ENCODE measurements at places on chromosomes 12 and 14.
A peak's percentile ranks its signal among the peaks of the same experiment; 100 is the strongest.

DNA sequence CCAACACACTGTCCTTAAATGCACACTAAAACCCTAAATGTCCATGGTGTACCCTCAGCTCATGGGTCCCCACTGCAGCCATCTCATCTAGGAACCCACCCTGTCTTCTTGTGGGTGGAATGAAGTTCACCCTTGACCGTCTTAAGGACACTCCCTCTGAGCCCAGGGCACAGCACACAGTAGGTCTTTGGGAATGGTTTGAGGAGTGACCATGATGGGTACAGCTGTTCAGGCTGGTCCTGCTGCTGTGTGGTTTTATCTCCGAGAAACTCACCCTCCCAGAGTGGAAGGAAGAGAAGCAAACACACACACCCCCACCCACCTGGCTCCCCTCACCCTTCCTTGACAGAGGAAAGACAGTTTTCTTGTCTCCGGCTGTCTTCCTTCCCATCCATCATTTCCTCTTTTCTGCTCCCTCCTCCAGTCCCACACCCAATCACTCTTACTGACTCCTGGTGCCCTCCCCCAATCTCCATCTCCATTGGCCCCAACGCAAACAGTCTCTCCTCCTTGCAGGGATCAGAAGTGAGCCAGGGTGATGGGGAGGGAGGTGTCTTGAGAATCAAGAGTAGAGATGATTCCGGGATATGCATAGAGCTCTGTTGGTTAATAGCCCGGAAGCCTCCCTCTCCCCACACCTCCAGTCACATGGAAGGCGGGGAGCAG lies 105.9 kb upstream of the LHX5 start:
- no peak for DNase-seq

DNA sequence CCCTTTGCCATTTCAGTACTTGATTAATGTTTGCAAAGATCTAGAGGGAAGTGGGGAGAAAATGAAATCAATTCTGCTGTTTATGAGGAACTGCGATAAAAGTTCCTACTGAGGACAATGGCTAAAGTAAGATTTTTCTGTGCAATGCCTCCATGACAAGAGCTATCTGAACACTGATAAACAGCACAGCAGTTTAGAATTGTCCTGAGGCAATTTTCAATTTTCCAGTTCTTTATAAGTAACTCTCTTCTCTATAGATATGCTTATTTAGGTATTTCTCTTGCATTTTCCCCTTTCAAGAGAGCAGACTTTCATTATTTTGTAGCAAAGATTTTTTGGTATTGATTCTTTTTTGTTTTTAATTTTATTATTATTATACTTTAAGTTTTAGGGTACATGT lies 34.6 kb upstream of the TMTC2 start:
- DNase-seq: no peak

- no peak for DNase-seq
Observed at GRCh38 chr12:65918021-65918420, 93.7 kb downstream of the HMGA2 start.

GRCh38 chr12:2783936-2784600 lies 10.7 kb upstream of the FKBP4 start:
- peak; percentile 81 for DNase-seq

DNA sequence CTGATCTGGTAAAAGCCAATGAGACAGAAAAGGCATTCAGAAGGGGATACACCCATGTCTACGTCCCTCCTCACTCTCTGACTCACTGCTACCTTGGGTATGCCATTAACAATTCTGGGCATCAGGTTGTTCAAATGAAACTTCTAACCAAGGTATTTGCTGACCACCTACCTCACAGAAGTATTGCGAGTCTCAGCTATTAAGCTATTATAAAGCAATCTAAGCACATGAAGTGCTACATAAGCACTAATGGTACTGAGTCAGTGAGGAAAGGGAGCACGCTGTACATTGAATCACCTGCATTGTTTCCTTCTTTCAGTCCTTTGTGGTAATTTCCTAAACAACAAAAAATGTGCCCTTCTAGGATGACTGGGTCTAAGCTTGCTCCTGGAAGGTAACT lies 62.8 kb upstream of the CCDC91 start:
- no peak for DNase-seq

DNA sequence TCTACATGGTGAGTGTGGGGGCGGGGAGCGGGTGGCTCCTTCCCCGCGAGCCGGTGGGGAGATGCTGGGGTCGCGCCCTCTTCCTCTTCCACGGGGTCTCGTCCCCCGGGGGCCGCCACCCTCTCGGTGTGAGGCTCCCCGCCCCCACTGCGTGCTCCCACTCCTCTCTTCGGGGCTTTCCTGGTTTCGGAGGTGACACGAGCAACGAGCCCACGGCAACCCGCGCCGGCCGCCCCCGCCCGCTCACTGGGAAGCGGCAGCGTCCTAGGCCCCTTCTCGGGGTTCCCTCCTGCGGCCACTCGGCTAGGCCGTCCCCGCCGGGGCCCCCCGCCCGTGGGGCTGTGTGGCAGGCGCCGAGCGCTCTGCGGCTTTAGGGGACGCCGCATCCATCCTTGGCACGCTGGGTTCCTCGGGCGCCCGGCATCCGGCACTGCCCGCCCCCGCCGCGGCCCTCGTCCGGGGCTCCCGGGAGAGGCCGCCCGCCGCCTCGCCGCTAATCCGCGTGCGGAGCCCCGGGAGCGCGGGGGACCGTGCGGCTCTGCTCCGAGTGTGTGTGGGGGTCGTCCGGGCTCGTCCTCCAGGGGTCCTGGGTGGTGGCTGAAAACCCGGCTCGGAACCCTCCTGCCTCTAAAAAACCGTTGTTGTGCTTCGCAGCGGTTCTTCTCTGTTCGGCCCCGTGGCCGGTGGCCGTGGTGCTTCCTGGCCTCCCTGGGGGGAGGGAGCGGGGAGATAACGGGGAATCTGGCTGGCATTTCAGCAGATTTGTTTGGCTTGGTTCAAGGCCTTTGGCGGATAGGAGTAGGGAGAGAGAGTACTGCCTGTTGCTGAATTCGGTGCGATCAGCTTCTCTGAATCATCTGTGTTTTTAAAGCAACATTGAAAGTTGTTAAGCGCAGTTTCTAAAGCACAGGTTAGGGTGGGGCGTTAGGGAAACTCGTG lies 1.0 kb downstream of the PCNX1 start:
- peak; percentile 73 for DNase-seq

DNA sequence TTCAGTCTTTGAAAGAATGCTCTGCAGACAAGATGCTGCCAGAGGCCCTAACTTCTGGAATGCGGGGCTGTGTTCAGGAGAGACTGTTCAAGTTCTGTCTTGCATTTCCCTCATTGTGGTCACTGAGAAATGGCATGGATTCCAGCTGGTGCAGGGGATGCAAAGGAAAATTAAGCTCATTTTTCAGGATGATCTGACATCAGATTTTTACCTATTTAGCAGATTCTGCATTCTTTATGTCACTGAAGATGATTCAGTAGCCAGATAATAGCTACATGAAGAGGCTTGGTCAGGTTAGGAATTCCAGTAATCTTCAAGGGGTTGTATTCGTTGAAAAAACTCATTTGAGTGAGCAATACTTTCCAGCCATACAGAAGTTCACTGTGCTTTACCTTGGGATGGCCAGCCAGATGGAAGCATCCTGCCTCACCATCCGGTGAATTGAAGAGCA lies 16.1 kb upstream of the MFAP5 start:
- DNase-seq: no peak

DNA sequence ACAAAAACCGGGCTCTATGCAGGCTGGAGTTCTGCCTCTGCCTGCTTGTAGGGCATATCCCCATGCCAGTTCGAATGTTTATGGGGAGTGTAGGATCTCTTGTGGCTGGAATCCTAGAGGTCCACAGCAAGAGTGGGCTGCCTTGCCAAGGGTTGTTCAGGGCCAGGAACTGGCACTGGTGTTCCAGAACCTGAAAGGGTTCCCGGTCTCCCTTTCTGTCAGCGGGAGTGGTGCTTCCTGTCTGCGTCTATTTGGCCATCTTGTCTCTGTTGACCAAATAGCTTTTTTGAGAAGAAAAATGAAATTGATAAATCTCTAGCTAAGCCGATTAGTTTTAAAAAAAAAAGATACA lies 17.8 kb downstream of the OLR1 start:
- no peak for DNase-seq

DNA sequence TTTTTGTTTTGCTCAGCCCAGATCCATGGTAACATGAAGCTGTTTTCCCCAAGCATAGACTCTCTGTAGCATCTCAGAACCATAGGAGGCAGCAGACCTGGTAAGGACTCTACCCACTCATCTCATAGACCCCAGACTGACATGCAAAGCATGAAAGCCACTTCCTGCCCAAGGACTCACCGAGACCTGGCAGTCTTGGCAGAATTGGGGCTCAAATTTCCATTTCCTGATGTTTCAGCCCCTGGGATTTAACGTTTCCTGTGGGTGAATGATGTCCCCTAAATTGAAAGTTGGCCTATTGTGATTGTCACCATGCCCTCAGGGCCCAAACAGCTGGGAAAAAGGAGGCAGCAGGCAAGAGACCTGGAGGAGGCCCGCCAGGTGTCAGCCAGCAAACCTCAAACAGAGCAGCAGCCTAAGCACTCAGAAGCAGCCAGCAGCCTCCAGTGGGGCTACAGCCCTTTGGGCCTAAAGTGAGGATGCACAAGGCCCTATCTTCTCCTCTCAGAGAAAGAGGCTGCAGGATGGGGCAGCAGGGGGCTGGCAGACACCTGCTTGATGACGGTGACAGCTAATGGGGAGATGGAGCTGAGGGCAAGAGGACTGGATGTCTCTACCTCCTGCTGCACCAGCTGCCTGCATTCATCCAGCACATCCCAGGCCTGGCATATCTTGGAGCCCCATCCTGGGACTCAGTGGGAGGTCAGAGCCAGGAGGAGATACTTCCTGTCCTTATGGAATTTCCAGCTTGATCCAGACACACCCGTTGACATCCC lies 8.5 kb downstream of the KRT85 start:
- DNase-seq: no peak

GRCh38 chr12:130568501-130568900 lies 147.6 kb downstream of the RIMBP2 start:
- DNase-seq: no peak

DNA sequence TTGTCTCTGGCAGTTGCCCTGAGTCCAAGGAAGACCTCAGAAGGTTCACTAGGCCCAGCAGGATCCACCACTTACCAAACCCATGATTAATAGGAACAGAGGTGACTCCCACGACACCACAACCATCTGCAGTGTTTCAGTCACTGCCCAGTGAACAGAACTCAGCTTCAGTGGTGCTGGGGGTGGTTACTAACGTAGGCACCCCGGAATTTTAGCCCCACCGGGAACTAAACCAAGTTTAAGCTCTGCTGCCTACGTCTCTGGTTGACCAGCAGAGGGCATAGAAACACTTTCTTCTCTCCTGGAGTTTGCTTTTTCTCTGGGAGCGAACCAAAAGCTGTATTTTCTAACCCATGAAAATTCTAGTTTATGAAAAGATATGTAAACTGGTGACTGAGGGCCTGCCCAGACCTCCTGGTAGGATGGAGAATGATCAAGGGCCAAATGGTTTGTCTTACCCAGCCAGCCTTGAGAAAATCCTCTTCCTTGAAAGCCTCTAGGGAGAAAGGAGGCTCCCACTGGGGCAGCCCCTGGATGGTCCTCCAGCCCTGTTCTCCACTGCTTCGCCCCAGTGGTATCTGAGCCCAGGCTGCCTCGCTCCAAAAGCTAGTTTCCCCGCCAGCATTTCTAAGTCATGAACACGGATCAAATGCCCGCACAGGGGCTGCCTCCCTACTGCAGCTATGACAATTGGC lies 379.8 kb downstream of the DPF3 start:
- peak; percentile 53 for DNase-seq

DNA sequence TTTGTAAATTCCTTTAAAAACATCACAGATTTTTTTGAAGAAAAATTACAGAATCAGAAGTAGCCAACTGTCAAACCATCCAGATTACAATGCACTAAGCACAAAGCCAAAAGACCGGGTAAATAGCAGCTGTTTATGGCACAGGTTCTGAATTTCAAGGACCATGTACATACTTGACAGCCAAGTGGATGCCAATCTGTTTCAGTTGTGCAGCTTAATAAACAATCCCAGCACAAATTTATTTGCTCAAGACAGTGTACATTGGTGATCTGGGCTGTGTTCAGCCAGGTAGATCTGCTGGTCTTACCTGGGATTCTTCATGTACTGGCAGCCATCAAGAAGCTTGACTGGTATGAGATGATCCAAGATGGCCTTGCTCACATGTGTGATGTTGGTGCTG lies 229.8 kb upstream of the FLRT2 start:
- DNase-seq: no peak

GRCh38 chr14:21160061-21160610 lies 4.3 kb upstream of the OR5AU1 start:
- DNase-seq: no peak

- DNase-seq: peak; percentile 54
Observed at GRCh38 chr14:99936056-99936455, 129.2 kb upstream of the EVL start.

- no peak for DNase-seq
Observed at GRCh38 chr14:71682337-71682736, 249.9 kb upstream of the RGS6 start.

DNA sequence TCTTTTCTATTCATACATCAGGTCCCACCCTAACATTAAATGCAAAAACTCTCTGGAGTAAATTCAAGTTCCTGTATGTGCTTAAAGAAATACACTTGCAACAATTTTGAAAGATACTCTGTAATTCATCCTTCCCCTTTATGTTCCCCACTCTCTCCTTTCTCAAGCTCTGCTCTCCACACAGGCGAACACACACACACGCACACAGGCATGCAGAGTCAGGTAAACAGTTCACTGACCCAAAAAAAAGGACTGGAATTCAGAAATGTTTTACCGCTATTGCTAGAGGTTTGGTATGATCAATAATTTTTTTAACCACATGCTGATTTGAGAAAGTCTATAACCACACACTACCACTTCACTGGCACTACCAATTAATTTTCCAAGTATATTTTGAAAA lies 152.4 kb upstream of the TMCC3 start:
- DNase-seq: no peak

DNA sequence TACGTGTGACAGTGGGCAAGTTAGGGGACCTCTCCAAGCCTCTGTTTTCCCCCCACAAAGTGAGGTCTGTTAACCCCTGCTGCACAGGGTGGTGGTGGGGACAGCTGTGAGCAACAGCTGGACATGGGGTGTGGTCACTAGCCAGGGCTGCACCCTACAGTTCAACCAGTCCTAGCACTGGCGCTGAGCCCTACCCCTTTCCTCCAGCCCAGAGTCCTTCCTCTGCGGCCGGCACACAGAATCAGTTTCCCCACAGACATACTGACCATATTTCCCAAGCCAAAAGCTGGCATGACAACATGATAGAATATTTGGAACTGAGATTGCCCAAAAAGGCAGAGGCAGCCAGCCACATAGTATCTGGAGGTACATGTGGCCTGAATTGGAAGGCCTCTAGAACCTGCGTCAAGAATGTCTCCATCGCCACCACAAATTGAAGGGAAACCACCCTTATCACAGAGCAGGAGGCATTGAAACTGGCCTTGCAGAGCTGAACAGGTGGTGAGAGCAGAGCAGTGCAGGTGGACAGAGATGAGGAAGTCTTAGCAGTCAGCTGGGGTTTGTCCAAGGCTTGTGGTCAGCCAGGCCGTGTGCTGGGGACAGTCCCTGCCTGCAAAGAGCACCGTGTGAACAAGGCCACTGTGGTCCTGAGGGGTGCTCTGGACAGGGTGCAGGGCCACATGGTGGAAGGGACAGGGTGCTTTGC lies 21.2 kb downstream of the DEGS2 start:
- DNase-seq: no peak

All from AG08396 (cell line).